PC-9 (cell line): ENCODE measurements at places on chromosomes 2 and 18.

DNA sequence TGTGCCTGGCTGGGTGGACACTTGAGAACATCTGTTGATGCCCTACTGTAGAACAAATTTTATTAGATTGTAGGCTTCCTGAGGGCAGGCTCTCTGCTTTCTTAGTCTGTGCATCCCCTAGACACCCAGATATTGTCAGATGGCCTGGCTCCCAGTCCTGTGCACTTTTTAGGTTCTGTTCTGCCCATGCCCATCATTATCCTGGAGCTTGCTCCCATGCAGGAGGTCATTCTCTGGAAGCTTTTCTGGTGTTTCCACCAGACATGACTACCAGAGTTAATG lies 213.3 kb downstream of the MYCN start:
- no peak for DNase-seq

- DNase-seq, result no peak
Observed at GRCh38 chr2:226030369-226030768, 630.9 kb downstream of the NYAP2 start.

- DNase-seq, result peak; percentile 76
Observed at GRCh38 chr2:171160119-171160955, at the start of gene TLK1. TLK1 (minus strand) TSS chr2:171160893; CDS start chr2:171160428, 465 bp downstream.

DNA sequence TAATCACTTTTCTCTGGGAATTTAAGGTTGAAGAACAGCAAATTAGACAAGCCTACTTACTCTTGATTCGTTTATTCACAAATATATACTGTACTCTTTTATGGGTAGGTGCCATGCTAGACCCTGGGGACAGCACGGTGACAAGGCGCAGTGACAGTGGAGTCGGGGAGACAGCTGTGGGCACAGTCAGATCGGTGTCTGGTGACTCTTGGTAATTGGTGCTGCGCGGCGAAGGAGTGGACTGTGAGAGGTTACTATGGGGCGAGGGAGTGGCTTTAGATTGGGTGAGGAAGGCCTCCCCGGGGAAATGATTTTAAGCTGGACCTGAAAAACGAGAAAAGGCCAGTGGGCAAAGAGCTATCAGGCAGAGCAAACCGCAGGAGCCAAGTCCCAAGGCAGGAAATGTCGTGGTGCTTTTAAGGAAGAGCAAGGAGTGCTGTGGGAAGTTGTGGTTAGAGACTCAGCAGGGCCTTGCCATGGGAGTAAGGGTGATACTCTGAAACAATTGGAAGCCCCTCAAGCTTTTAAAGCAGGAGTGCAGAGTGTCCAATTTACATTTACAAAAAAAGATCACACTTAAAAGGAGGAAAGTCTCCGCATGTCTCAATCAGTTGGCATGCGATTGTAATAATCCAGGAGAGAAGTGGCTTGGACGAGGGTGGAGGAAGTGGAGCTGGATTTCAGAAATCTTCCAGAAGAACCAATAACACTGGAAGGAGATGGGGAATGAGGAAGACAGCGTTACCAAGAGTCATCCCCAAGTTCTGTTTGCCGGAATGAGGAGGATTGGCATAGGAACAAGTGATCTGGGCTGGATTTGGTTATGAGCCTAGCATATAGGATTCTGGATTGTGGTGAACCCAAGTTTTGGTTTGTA lies 36.1 kb upstream of the TXNDC2 start:
- peak; percentile 98 for DNase-seq

DNA sequence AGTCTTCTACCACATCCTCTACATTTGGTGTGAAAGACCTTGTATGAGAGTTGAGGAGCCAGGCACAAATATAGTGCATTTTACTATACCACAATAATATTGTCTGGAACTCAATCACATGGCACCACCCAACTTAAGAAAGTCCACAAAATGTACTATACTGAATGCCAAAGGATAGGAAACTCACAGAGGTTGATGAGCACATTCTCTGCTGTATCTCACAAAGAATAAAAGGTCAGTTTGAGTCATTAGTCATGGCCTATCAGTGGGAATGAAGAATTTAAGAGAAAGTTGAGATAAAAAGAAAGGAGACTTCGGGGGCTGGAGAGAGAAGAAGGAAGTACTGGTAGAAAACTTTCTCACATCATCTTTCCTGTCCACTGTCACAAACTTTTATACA lies 134.3 kb downstream of the RDH14 start:
- DNase-seq, result no peak

DNA sequence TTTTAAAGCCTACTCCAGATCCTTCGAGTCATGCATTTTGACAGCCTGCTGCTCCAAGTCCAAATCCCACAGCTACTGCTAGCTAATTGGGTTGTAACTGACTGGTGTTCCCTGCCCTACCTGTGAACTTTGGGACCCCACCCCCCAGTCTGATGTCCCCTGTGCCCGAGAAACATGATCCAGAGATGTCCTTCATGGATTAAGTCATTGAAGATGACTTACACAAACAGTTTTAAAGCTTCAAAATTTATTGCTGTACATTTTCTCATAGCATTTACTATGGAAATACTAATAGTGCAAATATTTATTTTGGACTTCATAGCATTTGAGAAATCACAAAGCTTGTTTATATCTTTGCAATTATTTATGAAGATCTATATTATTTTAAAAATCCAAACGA lies 73.1 kb downstream of the MBD2 start:
- no peak for DNase-seq

DNA sequence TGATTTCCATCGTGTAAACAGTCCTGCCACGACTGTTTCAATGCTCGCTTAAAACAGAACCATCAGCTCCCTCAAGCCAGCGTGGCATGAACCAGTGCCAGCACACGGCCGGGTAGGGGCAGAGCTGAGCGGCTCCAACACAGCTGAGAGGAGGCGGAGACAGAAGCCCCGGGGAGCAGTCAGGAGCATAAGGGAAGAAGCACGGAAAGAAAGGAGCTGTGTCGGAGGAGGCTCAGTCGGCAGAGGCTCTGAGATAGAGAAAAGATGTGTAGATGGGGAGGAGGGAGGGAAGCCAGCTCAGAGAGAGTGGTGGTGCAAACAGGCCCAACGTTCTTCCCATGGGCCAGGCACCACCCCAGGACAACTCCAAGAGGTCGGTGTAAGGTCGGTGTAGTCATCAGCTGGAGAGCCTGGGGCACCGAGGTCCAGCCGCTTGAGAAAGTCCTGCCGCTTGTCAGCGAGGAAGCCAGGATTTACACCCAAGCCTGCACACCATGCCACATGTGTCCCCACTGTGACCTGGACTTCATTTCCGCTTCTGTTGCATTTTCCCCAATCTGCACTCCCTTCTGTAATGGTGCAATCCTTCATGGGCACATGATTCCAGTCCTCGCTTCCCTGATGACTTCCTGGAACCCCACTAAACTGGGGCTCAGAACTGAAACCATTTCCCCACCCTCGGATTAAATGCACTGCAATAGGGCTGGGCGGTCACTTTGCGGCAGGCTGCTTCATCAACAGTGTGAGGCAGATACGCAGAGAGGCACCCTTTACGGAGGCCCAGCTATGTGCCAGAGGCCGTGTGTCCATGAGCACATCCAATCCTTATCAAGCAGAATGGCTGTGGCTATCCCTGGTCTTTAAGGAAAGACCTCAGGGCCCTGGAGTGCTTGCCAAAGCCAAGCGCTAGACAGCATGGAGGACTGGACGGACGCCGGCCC lies 43.5 kb downstream of the CYP27C1 start:
- DNase-seq, result no peak

GRCh38 chr2:204753841-204754240 lies 208.6 kb downstream of the PARD3B start:
- no peak for DNase-seq

GRCh38 chr2:188068093-188068492 lies 223.6 kb upstream of the GULP1 start:
- DNase-seq, result no peak

DNA sequence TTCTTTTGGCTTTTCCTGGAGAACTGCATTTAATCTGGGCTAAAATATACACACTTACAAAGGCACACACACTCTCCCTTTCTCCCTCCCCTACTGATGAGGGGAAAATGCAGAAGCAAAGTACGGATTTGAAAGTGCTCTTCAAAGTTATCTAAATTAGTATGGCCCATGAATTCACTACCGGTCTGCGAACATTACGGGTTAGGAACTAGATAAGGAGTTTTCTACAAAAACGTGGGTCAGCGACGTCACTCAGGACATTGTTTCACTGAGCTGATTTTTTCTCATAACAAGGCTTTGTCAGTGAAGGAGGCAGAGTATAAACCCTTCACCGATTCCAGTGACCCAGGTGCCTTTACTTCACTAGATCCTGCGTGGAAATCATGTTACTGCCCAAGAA lies 47.3 kb downstream of the COA5 start:
- DNase-seq, result no peak

DNA sequence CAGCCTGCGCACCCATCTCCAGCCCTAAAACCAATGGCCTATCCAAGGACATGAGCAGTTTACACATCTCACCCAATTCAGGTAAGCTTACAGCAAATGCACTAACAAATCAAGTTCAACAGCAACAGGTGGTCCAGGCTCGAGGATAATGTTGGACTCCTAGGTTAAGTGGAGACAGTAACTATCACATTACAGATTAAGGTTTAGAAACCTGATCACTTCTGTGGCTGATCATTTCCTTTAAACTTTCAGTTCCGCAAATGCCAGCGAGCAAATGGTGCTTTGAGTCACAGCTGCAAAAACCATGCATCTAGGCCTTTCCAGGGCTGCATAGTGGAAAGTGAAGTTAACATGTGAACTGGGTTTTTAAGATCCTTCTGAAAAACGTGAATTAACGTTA lies 259.4 kb downstream of the GBX2 start:
- no peak for DNase-seq

DNA sequence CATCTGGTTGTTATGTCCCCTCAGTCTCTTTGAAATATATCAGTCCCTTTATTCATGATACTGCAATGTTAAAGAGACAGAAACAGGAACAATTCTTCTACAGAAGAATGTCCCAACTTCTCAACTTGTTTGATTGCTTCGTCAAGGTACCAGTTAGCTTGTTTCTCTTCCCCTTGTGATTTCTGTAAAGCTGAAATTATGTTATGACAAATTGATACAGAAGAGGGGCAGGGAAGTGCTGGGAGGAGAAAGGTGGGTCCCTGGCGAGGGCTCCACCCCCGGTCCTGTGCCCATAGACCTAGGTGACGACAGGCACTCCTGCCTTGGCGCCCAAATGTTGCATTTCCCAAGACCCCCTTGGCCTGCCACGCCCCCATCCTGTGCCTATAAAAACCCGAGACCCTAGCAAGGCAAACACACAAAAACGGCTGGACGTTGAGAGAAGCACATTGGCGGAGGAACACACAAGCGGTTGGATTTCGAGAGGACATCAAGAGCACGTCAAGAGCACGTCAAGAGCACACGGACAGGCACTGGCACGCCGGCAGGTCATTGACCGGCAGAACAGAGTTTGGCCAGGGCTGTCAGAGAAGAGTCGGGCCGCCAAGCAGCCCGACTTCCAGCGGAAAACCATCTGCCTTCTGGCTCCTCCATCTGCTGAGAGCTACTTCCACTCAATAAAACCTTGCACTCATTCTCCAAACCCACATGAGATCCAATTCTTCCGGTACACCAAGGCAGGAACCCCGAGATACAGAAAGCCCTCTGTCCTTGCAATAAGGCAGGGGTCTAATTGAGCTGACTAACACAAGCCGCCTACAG lies 11.5 kb upstream of the RTN4 start:
- no peak for DNase-seq

DNA sequence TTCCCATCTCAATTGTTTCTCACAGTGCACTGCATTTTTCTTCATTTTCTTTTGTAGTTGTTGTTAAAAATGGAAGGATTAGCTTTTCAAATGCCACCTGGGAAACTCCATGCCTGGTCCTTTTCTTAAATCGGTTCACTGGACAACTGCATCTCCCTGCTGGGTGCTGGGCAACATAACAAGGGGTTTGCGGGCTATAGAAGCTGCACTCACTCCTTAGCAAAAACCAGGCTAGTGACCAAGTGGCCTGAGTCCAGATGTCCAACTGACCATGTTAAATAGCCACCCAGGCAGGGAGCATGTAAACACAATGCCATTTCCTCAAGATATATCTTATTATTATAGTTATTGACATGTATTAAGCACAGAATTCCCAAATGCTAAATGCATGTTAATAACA lies 264.9 kb downstream of the ICOS start:
- DNase-seq, result no peak

- no peak for DNase-seq
Observed at GRCh38 chr2:175063741-175064140, 58.6 kb upstream of the CHN1 start.

GRCh38 chr18:63157293-63158011 lies 162.1 kb downstream of the BCL2 start:
- no peak for DNase-seq

- DNase-seq, result no peak
Observed at GRCh38 chr2:181264001-181264400, 193.2 kb upstream of the ITGA4 start.

DNA sequence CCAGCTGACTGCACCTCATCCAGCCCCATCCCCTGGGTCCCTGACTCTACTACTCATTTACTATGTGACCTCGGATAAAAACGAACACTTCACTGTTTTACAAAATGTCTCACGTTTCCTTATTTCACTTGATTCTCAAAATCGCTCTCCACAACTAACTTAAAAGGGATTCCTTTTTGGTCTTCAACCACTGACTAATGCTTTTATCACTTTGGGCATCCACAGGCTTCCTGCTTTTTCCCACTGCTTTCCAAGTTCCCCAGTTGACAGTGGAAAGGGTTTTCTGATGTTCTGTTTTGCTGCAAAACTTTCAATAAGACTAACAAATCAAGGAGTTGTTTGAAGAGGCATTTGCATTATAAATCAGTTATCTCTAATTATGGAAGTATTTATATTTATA lies 24.1 kb downstream of the EIF2AK3 start:
- no peak for DNase-seq

DNA sequence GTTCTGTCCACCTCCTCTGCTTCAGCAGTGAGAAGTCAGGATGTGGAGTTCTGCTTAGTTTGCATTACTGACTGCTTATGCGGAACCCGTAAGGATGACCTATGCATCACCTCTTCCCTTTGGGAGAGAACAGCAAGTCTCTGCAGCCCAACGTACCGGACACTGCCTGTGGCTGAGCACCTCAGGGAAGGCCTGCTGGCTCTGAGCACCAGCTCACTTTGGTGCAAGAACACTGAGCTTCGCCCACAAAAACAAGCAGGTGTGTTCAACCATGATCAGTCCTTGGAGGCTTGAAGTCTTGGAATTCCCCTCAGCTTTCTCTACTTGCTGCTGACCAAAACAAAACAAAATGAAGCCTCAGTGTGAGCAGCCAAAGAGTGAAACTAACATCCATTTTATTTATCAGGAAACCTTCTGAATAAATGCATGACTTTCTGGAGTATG lies 52.7 kb upstream of the NCK2 start:
- DNase-seq, result no peak

- DNase-seq, result no peak
Observed at GRCh38 chr2:57453945-57454344, 592.7 kb upstream of the VRK2 start.

GRCh38 chr2:240972201-240972600 lies 26.2 kb upstream of the SNED1 start:
- DNase-seq, result no peak

- DNase-seq, result no peak
Observed at GRCh38 chr2:84816426-84817026, 64.4 kb downstream of the TRABD2A start.

DNA sequence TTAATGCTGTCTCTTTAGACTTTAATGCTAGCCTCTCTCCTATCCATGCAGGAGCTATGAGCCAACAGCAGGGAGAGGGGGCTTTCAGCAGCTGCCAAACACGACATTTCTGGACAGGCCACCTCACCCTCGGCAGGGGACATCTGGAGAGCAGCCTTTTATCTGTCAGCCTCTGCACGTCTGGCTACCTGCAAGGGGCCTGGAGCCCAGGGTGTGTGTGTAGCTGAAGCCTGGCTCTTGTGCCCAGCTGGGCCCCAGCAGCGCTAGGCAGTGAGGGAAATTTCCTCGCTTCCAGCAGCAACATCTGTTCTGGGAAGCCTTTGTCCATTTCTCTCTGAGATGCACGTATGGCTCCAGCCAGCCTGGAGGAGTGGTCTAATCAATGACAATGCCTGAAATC lies 728.7 kb upstream of the ID2 start:
- no peak for DNase-seq
